Activated CD8-positive, alpha-beta memory T cell treated with anti-CD3 and anti-CD28 coated beads, Interleukin-2, amount 50 U/mL, for 4 hours (primary cell): ENCODE measurements at places on chromosomes 5 and 9.

- no peak for DNase-seq
Observed at GRCh38 chr9:127491516-127491915, 40.2 kb downstream of the LRSAM1 start.

DNA sequence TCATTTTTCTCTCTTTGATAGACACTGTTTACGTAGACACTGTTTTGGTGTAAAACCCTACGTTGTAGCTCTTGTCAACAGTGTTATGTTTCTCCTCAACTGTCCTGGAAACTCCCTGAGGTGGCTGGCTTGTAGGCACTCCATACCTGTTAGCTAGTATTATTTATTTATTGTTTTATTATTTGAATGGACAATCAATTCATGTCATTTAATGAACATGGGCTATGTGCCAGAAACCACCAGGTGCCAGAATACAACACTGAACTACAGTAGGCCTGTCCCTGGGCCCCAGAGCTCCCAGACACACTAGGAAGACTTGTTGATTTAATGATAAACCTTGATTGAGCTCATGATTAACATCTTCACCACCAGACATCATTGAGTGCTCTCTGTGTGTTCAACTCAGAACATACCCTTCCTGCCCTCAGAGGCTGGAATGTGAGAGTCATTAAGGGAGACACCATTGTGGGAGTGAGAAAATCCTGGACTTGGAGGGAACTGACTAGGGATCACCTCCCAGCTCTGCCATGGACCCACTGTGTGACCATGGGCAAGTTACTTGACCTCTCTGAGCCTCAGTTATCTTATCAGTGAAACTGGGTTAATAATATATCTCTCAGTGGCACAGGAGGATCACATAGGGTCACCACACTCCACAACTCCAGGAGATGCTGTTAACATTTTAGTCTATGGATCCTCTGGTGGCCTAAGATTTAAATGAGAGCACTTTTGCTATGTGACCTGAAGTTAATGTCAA is 19.2 kb downstream of the IRF1 start:
- no peak for DNase-seq

DNA sequence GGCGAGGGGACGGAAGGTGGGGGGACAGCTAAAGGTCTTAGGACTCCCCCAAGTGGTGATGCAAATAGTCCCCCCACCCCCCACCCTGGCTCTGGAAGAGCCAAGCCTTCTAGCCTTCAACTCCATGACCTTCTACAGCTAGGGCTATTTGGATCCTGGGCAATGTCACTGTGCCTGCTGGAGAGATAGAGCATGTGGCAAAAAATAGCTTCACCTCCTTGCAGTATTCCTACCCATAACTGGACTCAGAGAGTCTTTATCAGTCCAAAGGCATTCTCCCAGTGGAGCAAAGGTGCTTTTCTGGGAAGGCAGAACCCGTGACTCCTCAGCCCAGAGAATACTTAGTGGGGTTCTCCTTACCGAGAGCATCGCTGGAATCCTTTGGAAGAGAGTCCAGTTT is 48.9 kb upstream of the PPARGC1B start:
- no peak for DNase-seq

DNA sequence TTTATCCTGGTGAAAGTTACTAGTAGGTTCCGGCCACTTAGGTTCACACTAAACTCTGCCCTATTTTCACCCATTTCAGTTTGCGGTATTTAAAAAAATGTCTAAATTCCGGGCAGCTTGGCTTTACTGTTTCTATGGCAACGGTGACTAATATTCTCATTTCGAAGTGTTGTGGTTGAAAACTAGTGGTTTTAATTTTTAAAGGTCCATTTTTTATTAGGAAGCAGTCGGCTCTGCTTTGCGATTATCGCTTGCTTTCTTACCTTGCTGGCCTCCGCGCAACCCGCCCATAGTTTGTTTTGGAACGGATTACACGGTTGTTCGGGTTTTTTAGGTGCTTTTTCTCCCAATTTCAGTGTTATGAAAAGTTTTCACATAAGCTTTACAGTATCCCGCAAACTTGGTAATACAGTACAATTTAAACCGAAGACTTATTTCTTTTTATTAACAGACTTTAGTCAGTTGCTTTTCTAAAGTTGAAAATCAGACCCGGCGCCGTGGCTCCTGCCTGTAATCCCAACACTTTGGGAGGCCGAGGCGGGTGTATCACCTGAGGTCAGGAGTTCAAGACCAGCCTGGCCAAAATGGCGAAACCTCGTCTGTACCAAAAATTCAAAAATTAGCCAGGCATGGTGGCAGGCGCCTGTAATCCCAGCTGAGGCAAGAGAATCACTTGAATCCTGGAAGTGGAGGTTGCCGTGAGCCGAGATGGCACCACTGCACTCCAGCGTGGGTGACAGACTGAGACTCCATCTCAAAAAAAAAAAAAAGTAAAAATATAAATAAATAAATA is 1.6 kb downstream of the KDM4C start:
- peak; percentile 24 for DNase-seq

DNA sequence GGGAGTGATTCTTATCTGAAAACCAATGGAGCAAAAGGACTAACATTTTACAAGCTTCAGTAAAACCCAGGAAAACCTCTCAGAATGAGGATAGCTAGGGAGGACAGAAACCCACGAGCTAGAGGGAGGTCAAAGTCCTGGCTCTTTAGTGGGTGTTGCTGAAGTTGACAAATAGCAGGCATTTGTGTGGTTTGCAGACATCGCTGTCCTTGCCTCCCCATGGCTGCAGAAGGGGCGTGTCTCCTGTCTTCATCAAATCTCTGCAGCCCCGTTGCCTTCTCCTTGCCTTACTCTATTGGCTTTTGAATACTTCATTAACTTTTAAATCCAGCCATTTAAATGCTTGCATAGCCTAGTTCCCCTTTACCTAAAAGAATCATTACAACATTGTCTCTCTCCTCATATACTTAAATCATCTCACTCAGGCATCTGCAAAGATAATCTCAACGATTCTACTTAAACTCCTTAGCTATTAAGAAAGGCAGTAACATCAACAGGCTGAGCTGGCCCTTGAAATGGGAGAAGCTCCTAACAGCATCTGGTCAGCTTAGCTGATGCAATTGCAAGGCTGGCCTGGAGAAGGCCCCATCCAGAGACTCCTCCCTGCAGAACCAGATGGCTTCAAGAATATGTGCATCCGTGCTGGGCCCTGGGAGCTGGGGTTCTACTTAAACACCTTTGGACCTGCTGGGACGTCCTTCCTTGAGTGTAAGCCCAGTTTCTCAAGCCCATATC is 152.8 kb upstream of the TAS2R1 start:
- DNase-seq: no peak

DNA sequence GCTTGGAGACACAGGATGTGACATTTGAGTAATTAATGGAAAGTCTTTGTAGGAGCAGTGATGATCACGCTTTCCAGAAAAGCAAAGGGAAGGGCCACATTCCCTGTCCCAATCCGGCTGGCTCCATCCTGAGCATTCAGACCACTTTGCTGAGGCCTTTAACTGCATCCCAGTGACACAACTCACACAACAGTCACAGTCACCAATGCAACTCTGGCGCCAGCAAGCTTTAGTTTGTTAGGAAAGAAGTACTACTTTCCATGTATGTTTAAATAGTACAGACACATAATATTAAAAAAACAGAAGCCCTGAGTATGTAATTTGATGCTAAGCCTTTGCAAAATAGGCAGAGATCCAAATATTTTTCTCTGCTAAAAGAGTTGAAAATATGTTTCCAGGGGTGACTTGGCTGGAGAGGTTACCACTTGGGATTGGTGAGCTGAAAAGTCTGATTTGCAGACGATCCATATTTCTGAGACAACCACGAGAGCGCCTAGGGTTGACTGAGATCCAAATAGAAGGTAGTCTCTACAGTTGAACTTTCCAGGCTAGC is 31.7 kb upstream of the GAS1 start:
- DNase-seq: no peak

DNA sequence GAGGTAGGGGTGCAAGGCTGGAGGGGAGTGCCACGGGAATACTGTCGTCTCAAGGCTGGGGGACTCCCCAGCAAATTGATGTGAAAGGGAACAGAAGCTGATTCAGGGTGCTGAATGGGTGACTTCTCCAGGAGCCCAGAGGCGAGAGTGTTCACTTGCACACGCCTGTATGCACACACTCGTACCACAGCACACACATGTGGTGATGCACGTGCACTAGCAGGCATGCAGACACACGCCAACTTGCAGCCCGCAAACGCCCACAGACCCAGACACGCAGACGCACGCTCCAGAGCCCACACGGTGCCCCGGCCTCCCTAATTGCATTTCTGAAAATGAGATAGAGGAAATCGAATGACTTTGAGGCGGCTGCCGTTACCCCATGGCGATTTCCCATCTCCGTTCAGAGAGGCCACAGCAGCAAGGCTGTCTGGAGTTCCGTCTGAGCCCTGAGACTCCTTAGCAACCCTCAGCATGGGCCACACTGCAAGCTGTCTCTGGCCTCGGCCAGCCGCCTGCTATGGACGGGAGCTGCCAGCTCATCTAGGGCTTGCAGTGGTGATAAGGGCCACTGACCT is 9.1 kb upstream of the ADAMTS2 start:
- DNase-seq: no peak

- no peak for DNase-seq
Observed at GRCh38 chr9:124267271-124267807, 9.6 kb downstream of the NEK6 start.

- no peak for DNase-seq
Observed at GRCh38 chr9:20898885-20899554, 132.4 kb downstream of the HACD4 start.

- DNase-seq: no peak
Observed at GRCh38 chr5:31036411-31036810, 157.1 kb upstream of the CDH6 start.

DNA sequence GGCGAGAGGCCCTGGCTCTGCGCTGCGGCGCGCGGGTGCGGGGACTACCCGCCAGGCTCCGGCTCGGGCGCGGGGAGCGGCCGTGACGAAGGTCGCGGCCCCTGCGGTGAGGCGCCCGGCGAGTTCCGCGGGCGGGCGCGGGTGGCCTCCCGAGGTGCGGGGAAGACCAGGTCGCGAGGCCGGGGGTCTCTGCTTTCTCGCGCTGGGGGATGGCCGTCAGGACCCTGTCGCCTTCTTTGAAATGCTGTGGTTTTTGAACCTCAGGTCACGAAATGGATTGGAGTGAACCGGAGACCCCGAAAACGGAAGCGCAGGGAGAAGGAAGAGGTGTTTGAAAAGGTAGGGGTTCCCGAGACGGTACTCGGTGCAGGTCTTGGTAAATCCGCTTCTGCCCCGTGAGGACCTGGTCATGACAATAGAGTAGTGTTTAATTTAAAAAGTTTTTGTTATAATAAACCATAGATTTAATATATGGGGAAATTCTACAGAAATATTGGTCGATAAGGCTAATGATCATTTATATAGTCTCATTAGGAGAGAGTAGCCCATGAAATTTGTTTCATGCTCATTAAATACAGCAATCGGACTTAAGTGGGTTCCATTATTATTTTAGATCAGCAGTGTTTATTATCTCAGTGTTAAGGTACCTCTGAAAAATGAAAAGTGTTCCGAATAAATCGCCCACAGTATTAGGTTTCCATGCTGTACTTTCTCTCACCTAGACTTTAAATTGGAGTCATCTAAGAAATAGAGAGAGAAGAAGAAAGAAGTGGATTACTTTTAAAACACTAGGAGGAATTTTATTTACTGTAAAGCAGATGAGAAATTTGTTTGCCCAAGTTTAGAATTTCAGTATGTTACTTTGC is 279.0 kb downstream of the AOPEP start:
- no peak for DNase-seq
